ENCODE measurements at places on chromosomes 16 and 17.

DNA sequence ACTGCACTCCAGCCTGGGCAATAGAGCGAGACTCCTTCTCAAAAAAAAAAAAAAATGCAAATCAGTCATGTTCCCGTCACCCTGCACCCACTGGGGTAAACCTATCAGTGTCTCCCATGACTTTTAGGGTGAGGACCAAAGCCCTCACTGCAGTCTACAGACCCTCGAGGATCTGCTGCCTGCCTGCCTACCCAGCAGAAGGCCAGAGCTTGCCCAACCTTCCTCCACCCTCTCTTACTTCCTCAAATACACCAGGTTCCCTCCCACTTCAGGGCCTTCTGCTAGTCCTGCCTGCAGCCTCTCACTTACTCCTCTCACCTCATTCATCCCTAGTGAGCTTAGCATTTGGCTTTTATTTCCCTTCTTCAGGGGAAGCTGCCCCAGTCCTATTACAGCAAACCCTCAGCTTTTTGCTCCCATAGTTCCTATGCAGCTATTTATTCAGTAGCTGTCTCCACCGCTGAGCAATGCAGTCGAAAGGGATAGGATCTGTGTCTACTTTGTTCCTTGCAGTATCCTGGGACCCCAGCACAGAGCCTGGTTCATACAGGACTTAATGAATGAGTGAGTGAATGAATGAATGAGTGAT lies 17.8 kb upstream of the TOB1 start:
- DNase-seq, result no peak

DNA sequence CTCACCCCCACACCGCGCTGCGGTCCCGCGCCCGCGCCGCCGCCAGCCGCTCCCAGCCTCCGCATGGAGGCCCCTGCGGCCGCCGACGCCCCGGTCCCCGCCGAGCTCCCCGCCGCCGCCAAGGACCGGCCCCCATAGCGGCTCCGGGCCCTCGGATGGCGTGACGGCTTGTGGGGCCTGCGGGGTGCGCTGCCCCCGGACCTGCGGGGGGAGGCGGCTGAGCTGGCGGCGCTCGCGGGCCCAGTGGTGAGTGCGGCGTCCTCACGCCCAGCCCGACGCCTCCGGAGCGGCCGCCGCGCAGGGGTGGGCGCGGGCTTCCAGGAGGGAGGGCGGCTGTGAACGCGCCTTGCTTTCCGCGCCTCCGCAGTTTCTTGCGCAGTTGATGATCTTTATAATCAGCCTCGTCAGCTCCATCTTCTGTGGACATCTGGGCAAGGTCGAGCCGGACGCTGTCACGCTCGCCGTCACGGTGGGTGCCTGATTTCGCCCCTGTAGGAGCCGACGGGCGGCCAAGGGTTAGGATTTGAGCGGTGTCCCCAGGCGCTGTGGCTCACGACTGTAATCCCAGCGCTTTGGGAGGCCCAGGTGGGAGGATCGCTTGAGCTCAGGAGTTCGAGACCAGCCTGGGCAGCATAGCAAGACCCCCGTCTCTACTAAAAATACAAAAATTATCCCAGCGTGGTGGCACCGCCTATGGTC lies 46.4 kb downstream of the SLC47A1 start:
- DNase-seq, result no peak

GRCh38 chr16:69818891-69819545 lies 56.9 kb downstream of the WWP2 start:
- DNase-seq, result no peak

DNA sequence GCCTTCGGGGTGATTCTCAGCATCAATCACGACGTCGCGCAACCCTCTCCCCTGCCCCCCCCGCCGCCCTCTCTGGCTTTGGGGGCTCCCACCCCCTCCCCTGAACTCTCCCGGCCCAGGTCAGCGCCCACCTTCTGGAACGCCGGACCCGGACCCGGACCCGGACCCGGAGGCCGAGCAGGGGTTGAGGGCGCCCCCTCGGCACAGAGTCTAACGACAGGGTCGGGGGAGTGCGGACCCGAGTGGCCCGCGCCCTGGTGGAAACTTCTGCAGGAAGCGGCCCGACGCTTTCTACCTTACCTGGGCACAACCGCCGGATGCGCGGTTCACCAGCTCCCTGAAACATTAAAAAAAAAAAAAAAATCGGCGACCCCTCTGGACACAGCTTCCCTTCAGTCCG lies 16.2 kb downstream of the SALL1 start:
- no peak for DNase-seq

- DNase-seq, result no peak
Measured at GRCh38 chr16:13781169-13781564, 138.8 kb upstream of the ERCC4 start.

GRCh38 chr16:81694494-81695280 lies 84.4 kb upstream of the PLCG2 start:
- no peak for DNase-seq

All from PC-3 (cell line).